H9 (cell line): ENCODE measurements at places on chromosomes 2 and 18. TPM values are rescaled to one million over a fixed set of nuclear protein-coding genes. Genes with fewer than 3 reads are reported as not detected.

DNA sequence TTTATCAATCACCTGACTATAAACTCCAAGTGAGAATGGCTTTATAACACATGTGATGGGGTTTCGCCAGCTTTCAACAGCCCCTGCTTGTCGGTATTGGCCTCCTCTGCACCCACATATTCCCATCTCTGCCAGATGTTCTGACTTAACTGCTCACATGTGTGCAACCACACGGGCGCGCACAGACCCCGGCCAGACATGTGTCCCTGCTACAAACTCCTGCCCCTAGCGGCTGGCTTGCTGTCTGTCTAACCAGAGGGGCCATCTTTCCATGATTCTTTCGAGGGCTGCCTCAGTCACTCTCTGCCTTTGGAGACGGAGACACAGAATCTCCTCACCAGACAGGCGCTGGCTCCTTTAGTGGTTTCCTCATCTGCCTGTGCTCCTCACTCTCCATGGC, 15.3 kb downstream of the STON1 start:
- no peaks in the 10 kb centered on the region for H3K27me3 ChIP-seq
- H3K4me3 ChIP-seq, result no peak overlapping the region
- H3K4me1 ChIP-seq, result no peaks in the 10 kb centered on the region
- H3K27ac ChIP-seq, result no peak overlapping the region
- DNase-seq, result peak; percentile 67

- no peak overlapping the region for H3K4me3 ChIP-seq
- no peak for DNase-seq
- H3K4me1 ChIP-seq, result no peaks in the 10 kb centered on the region
- no peaks in the 10 kb centered on the region for H3K27me3 ChIP-seq
- H3K36me3 ChIP-seq, result peaks cover 11% of the 10 kb centered on the region
These were observed 63.7 kb upstream of the FANCL start for GRCh38 chr2:58304843-58305242.

DNA sequence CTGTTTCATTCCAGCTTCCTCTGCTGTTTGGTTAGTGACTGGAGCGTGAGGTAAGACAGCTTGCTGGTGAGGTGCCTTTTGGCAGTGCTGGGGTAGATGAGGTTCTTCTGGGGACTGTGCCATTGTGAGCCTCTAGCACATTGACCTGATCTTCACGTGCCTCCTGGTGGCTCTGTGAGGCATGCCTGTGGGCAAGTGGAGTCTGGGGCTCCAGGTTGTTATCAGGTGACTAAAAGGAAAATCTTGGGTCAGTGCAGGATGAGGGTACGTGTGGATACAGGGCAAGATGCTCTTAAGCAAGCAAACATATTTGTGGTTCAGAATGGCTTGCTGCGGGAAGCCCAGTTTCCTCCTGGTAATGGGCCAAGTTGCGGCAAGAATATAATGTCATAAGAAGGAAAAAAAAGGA, 75.4 kb downstream of the FHOD3 start:
- H3K27me3 ChIP-seq, result no peaks in the 10 kb centered on the region
- no peak overlapping the region for H3K27ac ChIP-seq
- peaks cover 10% of the 10 kb centered on the region for H3K36me3 ChIP-seq
- H3K4me1 ChIP-seq, result no peaks in the 10 kb centered on the region
- DNase-seq, result no peak
- no peak overlapping the region for H3K4me3 ChIP-seq

GRCh38 chr2:67145851-67146250, 251.3 kb upstream of the ETAA1 start:
- H3K4me1 ChIP-seq, result no peaks in the 10 kb centered on the region
- no peak overlapping the region for H3K4me3 ChIP-seq

DNA sequence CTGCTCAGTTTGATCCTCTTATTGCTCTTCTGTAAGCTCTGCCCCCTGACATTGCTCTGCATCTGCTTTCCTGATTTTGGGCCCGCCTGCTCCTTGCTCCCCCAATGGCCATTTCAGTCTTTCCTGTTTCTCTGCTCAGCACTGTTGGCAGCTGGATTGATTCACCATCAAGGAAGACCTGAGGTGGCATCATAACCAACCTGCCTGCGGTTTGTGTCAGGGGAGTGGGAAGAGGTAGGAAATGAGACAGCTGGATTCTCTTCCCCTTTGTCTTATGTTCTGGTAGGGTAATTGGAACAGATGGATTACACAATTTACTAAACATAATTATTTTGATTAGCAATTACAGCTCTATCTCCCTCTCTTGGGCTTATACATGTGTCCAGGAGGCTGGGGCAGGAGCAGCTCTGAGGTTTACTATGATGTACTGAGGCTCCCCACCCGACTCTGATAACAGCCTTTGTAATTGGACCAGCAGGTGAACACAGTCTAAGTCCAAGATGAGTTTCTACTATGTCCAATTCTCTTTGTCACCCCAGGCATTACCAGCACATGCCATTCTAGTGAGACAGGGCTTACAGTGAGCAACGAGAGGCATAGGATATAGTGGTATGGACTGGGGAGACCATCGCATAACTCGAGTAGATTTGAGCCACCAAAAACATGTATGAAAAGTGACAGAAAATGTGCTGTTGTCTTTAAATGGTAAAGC, 151.8 kb upstream of the MMADHC start:
- no peak overlapping the region for H3K4me3 ChIP-seq
- no peaks in the 10 kb centered on the region for H3K36me3 ChIP-seq
- H3K4me1 ChIP-seq, result no peaks in the 10 kb centered on the region; the same call in 1 of the 2 replicates

GRCh38 chr2:174376967-174377366, 18.6 kb upstream of the SCRN3 start:
- DNase-seq, result no peak
- H3K27me3 ChIP-seq, result no peaks in the 10 kb centered on the region
- H3K36me3 ChIP-seq, result no peaks in the 10 kb centered on the region; the same call in 1 of the 3 replicates
- H3K27ac ChIP-seq, result no peak overlapping the region

The IMPACT gene
- total RNA-seq, result 41.9 and 44.3 TPM in 2 replicates

The ACTG2 gene
- 1.4 and 1.5 TPM in 2 replicates for total RNA-seq

The PTPRN gene
- 6.3 and 6.5 TPM in 2 replicates for total RNA-seq

The BCL11A gene
- 91.4 and 92.7 TPM in 2 replicates for total RNA-seq

The INO80B gene
- 17.6 and 22.6 TPM in 2 replicates for total RNA-seq
